ENCODE measurements at places on chromosomes 12 and 14. TPM values are rescaled to one million over a fixed set of nuclear protein-coding genes. Genes with fewer than 3 reads are reported as not detected.

The CDC42BPB gene
- 73.6 TPM for polyA plus RNA-seq

The KRT77 gene
- not detected for polyA plus RNA-seq

The CBLN3 gene
- polyA plus RNA-seq = 2.9 TPM

The ESR2 gene
- polyA plus RNA-seq = 0.84 TPM

The IL26 gene
- polyA plus RNA-seq = not detected

The HOXC12 gene
- not detected for polyA plus RNA-seq

The IFNG-AS1 gene
- not detected for polyA plus RNA-seq

The MMP14 gene
- polyA plus RNA-seq = 172 TPM

The SH2B3 gene
- polyA plus RNA-seq = 21.4 TPM

The GUCY2C gene
- polyA plus RNA-seq = 0.89 TPM

The RALGAPA1 gene
- 35.9 TPM for polyA plus RNA-seq

The CDH24 gene
- polyA plus RNA-seq = 20.4 TPM

The LRP10 gene
- 94.6 TPM for polyA plus RNA-seq

The CCDC196 gene
- 0.14 TPM for polyA plus RNA-seq

The SDR9C7 gene
- 0.23 TPM for polyA plus RNA-seq

The CISTR gene
- polyA plus RNA-seq = not detected

The RACGAP1 gene
- polyA plus RNA-seq = 42.4 TPM

The ANO4 gene
- polyA plus RNA-seq = 0.96 TPM
